ENCODE measurements at places on chromosomes 7 and 10.

DNA sequence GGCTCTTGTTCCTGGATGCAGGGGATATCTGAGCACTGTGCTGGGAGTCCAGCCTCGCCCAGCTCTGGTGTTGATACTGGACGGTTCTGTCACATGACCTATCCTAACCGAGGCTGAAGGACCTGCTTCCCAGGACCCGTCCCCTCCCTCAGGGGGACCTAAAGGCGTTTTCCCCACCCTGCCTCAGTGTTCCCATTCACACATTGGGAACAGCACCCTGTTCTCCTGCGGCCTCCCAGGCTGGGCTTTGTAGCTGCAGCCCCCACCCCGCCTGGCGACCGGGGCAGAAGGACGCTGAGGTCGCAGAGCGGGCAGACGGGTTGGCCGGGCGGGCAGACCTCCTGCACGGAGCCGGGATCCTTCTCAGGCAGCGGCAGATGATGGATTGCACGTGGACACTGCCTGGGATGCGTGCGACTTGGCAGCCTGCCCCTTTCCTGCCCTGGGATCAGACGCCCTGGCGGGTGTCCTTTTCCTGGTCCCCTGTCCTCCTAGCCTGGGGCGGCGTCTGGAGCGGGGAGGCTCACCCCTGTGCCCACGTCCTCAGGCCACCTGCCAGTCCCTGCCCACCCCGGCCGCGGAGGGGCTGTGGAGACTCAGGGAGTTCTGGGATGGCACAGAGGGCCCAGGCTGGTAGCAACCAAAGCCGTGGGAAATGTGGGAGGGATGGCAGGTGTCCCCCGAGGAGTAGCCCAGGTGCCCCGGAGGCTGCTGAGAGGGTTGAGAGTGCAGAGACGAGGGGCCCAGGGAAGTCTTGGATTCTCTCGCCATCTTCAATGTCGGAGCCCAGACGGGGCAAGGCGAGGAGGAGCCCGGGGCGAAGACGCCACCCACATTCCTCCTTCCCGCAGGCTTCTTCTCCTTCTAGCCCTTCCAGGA, 17.2 kb upstream of the PSMG3 start:
- DNase-seq = no peak

- no peak for DNase-seq
Measured at GRCh38 chr7:17782216-17782549, 158.1 kb downstream of the SNX13 start.

- DNase-seq = no peak
Measured at GRCh38 chr7:93194386-93194785, 31.9 kb downstream of the HEPACAM2 start.

- DNase-seq = no peak
Measured at GRCh38 chr10:29314726-29315125, 25.9 kb downstream of the LYZL1 start.

DNA sequence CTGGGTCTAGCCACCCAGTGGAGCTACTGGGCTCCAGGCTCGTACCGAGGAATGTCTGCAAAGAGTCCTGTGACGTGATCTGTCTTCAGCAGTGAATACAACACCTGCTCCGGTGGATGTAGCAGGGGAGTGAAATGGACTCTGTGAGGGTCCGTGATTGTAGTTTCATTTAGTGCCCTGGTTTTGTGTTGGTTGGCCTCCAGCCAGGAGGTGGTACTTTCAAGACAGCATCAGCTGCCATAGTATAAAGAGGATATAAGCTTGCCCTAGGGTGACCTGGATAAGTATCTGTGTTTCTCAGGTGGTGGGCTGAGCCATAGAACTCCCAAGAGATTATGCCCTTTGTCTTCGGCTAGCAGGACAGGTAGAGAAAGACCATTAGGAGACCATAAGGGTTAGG, 24.6 kb upstream of the WNT2 start:
- no peak for DNase-seq

GRCh38 chr10:133162178-133162909, 2.3 kb downstream of the KNDC1 start:
- no peak for DNase-seq

Data from esophagus squamous epithelium (tissue), 5 donors.